ENCODE measurements at places on chromosomes 11 and 22.

- no peak for DNase-seq
These were observed 387.6 kb upstream of the DDI1 start for GRCh38 chr11:103648670-103649400.

- DNase-seq, result no peak
These were observed 552.1 kb upstream of the CHORDC1 start for GRCh38 chr11:90774727-90775566.

DNA sequence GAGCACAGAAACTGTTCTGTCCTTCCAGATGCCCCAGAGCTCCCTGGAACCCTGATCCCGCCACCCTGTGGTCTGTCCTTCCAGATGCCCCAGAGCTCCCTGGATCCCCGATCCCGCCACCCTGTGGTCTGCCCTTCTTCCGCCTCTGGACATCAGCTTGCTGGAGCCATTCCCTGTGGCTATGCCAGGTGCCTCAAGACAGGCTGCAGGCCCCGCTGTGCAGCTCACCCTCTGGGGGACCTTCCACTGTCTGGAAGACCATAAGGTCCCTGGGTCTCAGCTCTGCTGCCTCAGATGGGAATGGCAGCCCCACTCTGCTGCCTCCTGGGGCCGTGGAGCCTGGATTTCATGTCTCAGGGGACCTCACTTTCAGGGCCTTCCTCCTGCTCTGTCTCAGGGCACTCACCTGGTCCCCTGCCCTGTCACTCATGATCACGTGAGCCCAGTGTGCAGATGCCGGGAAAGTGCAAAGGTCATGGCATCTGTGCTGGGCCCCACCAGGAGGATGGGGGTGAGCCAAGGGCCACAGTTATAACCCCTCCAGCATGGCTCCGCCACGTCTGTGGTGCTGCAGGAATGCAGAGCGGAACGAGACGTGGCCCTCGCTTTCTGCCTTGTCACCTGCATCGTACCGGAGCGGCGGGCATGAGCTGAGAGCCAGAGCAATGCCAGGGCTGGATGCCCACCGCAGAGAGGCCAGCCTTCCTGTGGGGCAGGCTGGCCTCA is 1520.7 kb downstream of the BRD1 start:
- no peak for DNase-seq

GRCh38 chr11:102587722-102588121 is 37.4 kb downstream of the MMP20 start:
- no peak for DNase-seq

GRCh38 chr11:36091256-36091811 is 147.5 kb downstream of the LDLRAD3 start:
- DNase-seq, result no peak

DNA sequence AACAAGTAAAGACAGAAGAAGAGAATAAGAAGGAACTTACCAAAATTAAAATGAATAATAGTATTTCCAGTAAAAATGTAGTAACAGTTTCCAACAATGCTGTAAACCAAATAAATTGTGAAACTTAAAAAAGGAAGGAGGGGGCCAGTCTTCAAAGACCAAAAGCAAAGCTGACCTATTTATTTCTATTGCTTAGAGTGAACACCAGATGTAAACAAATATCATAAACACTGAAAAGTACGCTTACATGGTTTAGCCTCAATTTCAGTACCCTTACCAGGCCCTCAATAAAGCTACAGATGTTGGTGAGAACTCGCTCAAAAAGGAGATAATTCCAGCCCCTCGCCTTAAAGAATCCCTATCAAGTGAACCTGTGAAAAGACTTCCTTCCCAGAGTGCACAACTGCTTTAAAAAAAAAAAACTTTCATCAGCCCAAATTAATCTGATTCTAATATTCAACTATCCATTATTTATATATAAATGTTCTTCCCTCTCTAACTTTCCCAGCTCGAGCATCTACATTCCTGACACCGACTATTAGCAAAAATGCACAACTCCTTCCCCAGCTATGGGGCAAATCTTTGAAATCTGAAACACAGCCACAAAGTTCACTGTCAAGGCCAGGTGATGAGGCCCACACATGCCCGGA is 2.4 kb downstream of the PHF21A start:
- DNase-seq, result no peak

GRCh38 chr11:46332568-46333393 is 14.5 kb upstream of the DGKZ start:
- DNase-seq, result peak; percentile 33

GRCh38 chr11:117929142-117929915 is at the start of gene TMPRSS13:
TMPRSS13 (minus strand) TSS chr11:117929402; CDS start chr11:117929307, 95 bp downstream.
- no peak for DNase-seq

DNA sequence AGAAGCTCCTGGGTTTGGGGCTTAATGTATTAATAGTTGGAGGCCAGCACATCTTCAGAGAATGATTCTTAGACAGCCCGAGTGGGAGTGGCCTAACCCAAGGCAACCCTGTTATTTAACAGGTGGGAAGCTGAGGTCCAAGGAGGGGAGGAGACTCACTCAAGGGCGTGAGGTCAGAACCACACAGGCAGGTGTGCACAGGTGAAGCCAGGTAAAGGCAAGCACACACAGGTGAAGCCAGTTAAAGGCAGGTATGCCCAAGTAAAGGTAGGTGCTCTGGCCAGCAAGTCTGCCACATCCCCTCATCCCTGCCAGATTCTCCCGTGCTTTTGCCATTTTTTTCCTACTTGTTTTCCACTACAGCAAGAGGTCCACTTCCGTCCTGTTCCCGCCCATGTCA is 2.9 kb upstream of the SHANK2 start:
- no peak for DNase-seq

DNA sequence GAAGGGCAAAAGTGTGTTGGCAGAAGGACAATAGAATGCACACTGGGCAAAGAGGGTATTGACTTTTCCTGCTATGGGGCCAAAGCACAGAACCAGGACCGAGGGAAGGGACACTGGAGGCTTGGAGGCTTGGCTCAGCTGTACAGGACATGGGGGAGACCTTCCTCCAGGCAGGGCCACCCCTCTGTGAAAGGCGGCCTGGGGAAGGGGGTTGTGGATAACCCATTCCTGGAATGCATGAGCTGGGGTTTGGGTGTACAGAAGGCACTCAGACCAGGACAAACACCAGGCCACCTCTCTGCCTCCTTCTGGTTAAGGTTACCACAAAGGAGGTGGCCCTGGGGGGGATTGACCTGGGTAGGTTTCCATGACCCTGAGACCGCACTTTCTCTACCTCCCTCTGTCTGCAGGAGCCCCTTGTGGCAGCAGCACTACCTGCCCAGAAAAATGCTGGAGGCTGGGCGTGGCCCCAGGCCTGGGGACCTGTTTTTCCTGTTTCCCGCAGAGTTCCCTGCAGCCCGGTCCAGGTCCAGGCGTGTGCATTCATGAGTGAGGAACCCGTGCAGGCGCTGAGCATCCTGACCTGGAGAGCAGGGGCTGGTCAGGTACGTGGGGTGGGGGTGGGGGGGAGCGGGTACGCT is 9.6 kb downstream of the P2RY2 start:
- no peak for DNase-seq

DNA sequence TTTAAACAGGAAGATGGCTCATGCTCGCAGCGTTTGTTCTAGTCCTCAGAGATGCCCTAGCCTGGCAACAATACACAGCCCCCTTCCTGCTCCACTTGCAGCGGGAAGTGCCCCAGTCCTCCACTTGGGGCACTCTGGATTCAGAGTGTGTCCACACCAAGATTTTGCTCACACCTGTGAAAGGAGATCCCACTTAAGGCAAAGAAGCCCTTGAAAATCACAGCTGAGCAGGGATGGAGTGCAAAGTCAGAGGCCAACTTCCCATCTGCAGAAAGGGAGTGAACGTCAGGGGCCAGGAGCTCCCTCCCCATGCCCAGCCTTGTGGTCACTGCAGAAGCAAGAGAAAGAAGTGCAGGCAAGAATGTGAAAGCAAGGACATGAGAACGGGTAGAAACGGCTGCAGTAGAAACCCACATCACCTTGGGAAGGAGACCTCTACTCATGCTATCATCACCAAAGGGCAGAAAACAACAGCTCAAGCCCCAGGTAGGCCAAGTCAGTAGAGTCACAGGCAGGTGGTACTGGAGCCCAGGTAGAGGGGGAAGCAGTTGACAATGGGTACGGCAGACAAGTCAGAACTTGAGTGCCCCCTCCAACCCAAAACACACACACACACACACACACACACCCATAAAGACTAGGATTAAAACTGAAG is 157.4 kb downstream of the BUD13 start:
- DNase-seq, result no peak

GRCh38 chr22:26922806-26923205 is 265.4 kb downstream of the MIAT start:
- DNase-seq, result no peak

DNA sequence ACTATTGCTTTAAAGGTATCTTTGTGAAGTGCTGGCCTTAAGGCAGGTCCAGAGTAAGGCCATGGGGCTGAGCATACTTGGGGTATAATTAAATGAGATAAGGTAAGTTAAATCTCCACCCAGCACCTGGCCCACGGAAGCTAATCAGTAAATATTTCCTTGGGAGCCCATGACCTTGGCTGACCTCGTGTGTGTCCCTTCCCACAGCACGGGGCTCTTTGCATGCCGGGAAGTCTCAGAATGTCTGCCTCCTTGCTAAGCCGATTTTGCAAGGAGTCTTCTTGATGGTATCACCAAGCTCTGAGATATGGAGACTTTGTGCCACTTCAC is 46.5 kb downstream of the ADM start:
- DNase-seq, result no peak

GRCh38 chr11:72676861-72677341 is 2.7 kb upstream of the PDE2A start:
- DNase-seq, result no peak

- DNase-seq, result no peak
These were observed 32.1 kb upstream of the WNT7B start for GRCh38 chr22:46008836-46009596.

- no peak for DNase-seq
These were observed 111.0 kb upstream of the APOA1 start for GRCh38 chr11:116948391-116948790.

- no peak for DNase-seq
These were observed 2.2 kb downstream of the TNKS1BP1 start for GRCh38 chr11:57322256-57323166.

DNA sequence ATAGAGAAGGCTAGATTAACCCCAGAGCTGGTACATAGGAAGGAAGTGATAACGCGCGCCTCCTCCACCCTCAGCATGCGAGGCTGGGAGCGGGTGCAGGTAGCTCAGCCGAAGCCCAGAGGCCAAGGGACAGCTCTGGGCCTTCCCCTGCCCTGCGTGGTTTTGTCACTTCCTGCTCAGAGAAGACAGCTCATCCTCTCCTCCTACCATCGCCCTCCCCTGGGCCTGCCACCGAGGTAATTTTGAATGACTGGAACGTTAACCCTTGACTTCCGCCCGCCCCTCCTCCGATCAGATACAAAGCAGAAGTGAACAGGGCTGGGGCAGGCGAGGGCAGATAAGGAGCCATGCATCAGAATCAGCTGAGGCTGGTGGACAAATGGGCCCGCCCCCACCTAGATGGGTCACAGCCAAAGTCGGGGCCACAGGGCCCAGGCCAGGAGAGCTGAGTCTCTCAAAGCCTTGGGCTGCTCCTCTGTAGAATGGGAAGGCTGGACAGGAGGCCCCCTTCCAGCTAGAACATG is 1.6 kb downstream of the RAC2 start:
- no peak for DNase-seq

GRCh38 chr11:34034053-34034452 is 17.5 kb upstream of the CAPRIN1 start:
- no peak for DNase-seq

- DNase-seq, result no peak
These were observed 14.6 kb downstream of the SLC43A1 start for GRCh38 chr11:57500926-57501325.
